ENCODE measurements at places on chromosomes 1 and 21.

GRCh38 chr1:201602413-201603265, 63.7 kb downstream of the NAV1 start:
- no peak overlapping the region for H3K4me3 ChIP-seq
- H3K4me1 ChIP-seq: no peaks in the 10 kb centered on the region
- no peaks in the 10 kb centered on the region for H3K36me3 ChIP-seq
- no peak overlapping the region for H3K27ac ChIP-seq
- H3K27me3 ChIP-seq: peaks cover 4% of the 10 kb centered on the region
- DNase-seq: no peak

GRCh38 chr1:166629946-166630345, 209.3 kb upstream of the POGK start:
- H3K27me3 ChIP-seq: peaks cover 2% of the 10 kb centered on the region
- no peak overlapping the region for H3K27ac ChIP-seq
- no peak for DNase-seq
- no peak overlapping the region for H3K4me3 ChIP-seq

- peaks cover 8% of the 10 kb centered on the region for H3K27me3 ChIP-seq
- no peak overlapping the region for H3K4me3 ChIP-seq
- no peak for DNase-seq
These were observed 13.7 kb downstream of the LGR6 start for GRCh38 chr1:202207292-202207691.

GRCh38 chr1:243916160-243916559, 66.1 kb upstream of the AKT3 start:
- peaks cover 16% of the 10 kb centered on the region for H3K4me1 ChIP-seq
- H3K27me3 ChIP-seq: peaks cover 48% of the 10 kb centered on the region
- no peak for DNase-seq
- no peaks in the 10 kb centered on the region for H3K36me3 ChIP-seq
- no peak overlapping the region for H3K4me3 ChIP-seq

- no peak overlapping the region for H3K27ac ChIP-seq
- H3K4me3 ChIP-seq: no peak overlapping the region
- no peak for DNase-seq
- peaks cover 2% of the 10 kb centered on the region for H3K27me3 ChIP-seq
- peaks cover 46% of the 10 kb centered on the region for H3K4me1 ChIP-seq
These were observed 130.6 kb downstream of the MRPS6 start for GRCh38 chr21:34203851-34204420.

GRCh38 chr1:197918807-197919345, 1.7 kb downstream of the LHX9 start:
- peaks cover 60% of the 10 kb centered on the region for H3K4me1 ChIP-seq
- H3K27me3 ChIP-seq: peaks cover 96% of the 10 kb centered on the region
- peak overlapping the region; percentile 64 for H3K4me3 ChIP-seq
- peaks cover 3% of the 10 kb centered on the region for H3K36me3 ChIP-seq
- DNase-seq: no peak
- H3K27ac ChIP-seq: no peak overlapping the region

DNA sequence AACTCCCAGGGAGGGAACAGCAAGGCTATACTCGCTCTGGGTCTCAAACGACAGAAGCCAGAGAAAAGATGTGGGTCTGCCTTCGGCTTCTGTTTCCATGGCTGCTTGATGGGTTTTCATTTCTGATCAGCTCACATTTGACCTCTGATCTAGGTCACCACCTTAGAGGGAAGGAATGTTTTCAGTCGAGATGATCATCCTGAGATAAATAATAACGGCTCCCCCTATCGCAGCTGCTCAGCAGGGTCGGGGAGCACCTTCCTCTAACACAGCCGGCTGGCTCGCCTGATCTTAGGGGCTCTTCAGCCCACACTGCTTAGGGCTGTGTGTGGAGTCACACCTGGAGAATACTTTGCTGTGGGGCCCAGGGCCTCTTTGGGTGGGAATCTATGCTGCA, 53.1 kb upstream of the ZNF648 start:
- no peak for DNase-seq
- peaks cover 30% of the 10 kb centered on the region for H3K27me3 ChIP-seq
- H3K36me3 ChIP-seq: no peaks in the 10 kb centered on the region
- H3K4me3 ChIP-seq: no peak overlapping the region

- H3K4me3 ChIP-seq: no peak within 1 kb of the TSS
- no peak for DNase-seq
- H3K4me1 ChIP-seq: no peaks in the 10 kb centered on the region
- H3K36me3 ChIP-seq: no peaks in the 10 kb centered on the region
These were observed at the start of gene NFASC for GRCh38 chr1:204870160-204870912. Gene NFASC, plus strand, starts transcription at chr1:204870862. Its CDS starts 73,454 bp downstream, at chr1:204944316.

GRCh38 chr1:150066838-150067183, 765 bp upstream of the VPS45 start:
- H3K36me3 ChIP-seq: peaks cover 12% of the 10 kb centered on the region
- no peaks in the 10 kb centered on the region for H3K27me3 ChIP-seq
- DNase-seq: peak; percentile 45
- peaks cover 39% of the 10 kb centered on the region for H3K4me1 ChIP-seq
- peak overlapping the region; percentile 95 for H3K27ac ChIP-seq

- no peak overlapping the region for H3K27ac ChIP-seq
- H3K4me3 ChIP-seq: no peak overlapping the region
- no peak for DNase-seq
- peaks cover 15% of the 10 kb centered on the region for H3K27me3 ChIP-seq
These were observed 20.7 kb upstream of the HRNR start for GRCh38 chr1:152244576-152245273.

DNA sequence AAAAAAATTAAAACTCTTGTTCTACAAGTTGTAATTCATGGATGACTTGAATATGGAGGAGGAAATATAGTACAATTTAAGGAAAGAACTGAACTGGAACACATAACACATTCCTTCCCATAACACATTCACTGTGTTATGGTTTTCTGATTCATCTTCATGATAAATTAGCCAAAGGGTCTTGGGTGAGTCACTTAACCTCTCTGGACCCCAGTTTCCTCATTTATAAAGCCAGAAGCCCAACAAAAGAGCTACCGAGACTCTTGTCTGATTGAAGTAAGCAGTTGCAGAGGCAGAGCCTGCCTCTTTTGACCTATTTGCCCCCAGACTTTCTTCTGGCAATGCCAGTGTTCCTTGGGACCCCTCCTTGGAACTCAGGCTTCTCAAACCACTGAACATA, 161.9 kb upstream of the KCTD3 start:
- DNase-seq: no peak
- no peaks in the 10 kb centered on the region for H3K4me1 ChIP-seq
- no peak overlapping the region for H3K27ac ChIP-seq
- no peak overlapping the region for H3K4me3 ChIP-seq
- H3K27me3 ChIP-seq: no peaks in the 10 kb centered on the region
- H3K36me3 ChIP-seq: no peaks in the 10 kb centered on the region

GRCh38 chr1:119914071-119914470, 17.8 kb upstream of the ADAM30 start:
- no peak overlapping the region for H3K27ac ChIP-seq
- DNase-seq: no peak
- H3K36me3 ChIP-seq: peaks cover 53% of the 10 kb centered on the region
- peaks cover 4% of the 10 kb centered on the region for H3K4me1 ChIP-seq
- no peak overlapping the region for H3K4me3 ChIP-seq

GRCh38 chr1:34973326-34973725, 11.8 kb downstream of the TMEM35B start:
- H3K4me3 ChIP-seq: no peak overlapping the region
- no peak for DNase-seq
- H3K36me3 ChIP-seq: peaks cover 12% of the 10 kb centered on the region
- H3K4me1 ChIP-seq: peaks cover 14% of the 10 kb centered on the region

- no peak overlapping the region for H3K27ac ChIP-seq
- peaks cover 33% of the 10 kb centered on the region for H3K27me3 ChIP-seq
- H3K36me3 ChIP-seq: no peaks in the 10 kb centered on the region
These were observed 196.5 kb downstream of the TPR start for GRCh38 chr1:186178426-186179043.

- no peak overlapping the region for H3K27ac ChIP-seq
- H3K27me3 ChIP-seq: peaks cover 2% of the 10 kb centered on the region
- no peak overlapping the region for H3K4me3 ChIP-seq
- H3K4me1 ChIP-seq: peaks cover 4% of the 10 kb centered on the region
- H3K36me3 ChIP-seq: no peaks in the 10 kb centered on the region
These were observed 669.6 kb downstream of the PTPRC start for GRCh38 chr1:199308349-199308846.

DNA sequence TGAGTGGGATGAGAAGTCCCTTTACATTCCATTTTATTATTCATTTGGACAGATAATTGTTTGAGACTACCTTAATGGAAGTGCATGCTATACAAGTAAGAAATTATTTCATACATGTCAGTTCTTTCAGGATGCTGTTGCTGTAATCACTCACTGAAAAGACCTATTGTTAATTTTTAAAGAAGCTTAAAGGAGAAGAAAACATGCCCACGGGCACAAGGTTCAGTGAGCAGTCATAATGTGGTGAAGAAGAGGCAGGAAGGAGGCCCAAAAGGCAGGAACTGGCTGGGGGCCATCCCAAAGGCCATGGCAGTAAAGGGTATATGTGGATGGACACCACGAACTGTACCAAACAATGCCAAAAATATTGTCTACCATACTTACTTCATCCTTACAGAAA, 206.0 kb downstream of the LYPLAL1 start:
- no peak overlapping the region for H3K4me3 ChIP-seq
- H3K27me3 ChIP-seq: no peaks in the 10 kb centered on the region
- DNase-seq: no peak
- no peaks in the 10 kb centered on the region for H3K4me1 ChIP-seq
- no peaks in the 10 kb centered on the region for H3K36me3 ChIP-seq
- no peak overlapping the region for H3K27ac ChIP-seq

GRCh38 chr1:143625886-143626285, 345.9 kb downstream of the FAM72C start:
- H3K27ac ChIP-seq: no peak overlapping the region
- H3K4me1 ChIP-seq: no peaks in the 10 kb centered on the region
- no peak overlapping the region for H3K4me3 ChIP-seq
- DNase-seq: no peak
